ENCODE measurements at places on chromosomes 1 and 21.

DNA sequence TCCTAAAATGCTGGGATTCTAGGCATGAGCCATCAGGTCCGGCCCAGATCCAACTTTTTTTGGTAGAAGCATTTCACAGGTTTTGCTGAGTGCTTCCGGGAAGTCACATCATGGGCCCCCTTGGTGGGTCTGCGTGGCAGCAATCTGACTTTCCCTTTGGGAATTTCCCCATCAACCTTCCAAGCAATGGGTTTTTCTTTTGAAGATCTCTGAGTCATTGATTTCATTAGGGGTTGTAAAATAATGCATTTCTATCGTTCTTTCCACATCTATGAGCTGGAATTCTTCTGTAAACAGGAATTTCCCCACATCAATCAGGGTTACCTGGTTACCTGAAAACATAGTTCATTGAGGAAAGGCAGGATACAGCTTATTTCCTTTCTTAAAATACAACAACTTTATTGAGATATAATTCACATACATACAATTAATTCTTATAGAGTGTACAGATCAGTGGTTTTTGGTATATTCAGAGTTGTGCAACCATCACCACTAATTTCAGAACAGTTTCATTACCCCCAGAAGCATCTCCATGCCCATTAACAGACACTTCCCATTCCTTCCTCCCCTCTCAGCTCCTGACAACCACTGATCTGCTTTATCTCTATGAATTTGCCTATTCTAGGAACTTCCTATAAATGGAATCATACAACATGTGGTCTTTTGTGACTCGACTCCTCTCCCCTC lies 9.9 kb upstream of the ZBTB17 start:
- H3K27me3 ChIP-seq: no peaks in the 10 kb centered on the region
- no peak for DNase-seq
- no peak overlapping the region for H3K27ac ChIP-seq
- no peaks in the 10 kb centered on the region for H3K4me1 ChIP-seq

GRCh38 chr1:30743584-30744059 lies 14.0 kb downstream of the LAPTM5 start:
- H3K36me3 ChIP-seq: no peaks in the 10 kb centered on the region
- peaks cover 28% of the 10 kb centered on the region for H3K4me1 ChIP-seq
- no peak overlapping the region for H3K4me3 ChIP-seq
- H3K27me3 ChIP-seq: no peaks in the 10 kb centered on the region
- no peak overlapping the region for H3K27ac ChIP-seq

GRCh38 chr1:36386265-36387140 lies 779 bp upstream of the STK40 start:
- 0 out of 2 replicates have a peak, but pooled peaks cover 4% of the 10 kb centered on the region for H3K36me3 ChIP-seq
- H3K27ac ChIP-seq: peak overlapping the region; percentile 80
- H3K4me3 ChIP-seq: peak overlapping the region; percentile 39

- H3K4me3 ChIP-seq: no peak overlapping the region
- no peak overlapping the region for H3K27ac ChIP-seq
- no peaks in the 10 kb centered on the region for H3K4me1 ChIP-seq
- no peaks in the 10 kb centered on the region for H3K36me3 ChIP-seq
These were observed 82.2 kb upstream of the ATP1B1 start for GRCh38 chr1:169024255-169024654.

GRCh38 chr1:173224949-173225348 lies 17.8 kb upstream of the TNFSF4 start:
- H3K4me3 ChIP-seq: no peak overlapping the region
- no peak for DNase-seq
- H3K27ac ChIP-seq: no peak overlapping the region

GRCh38 chr1:97849345-97850340 lies 71.2 kb downstream of the DPYD start:
- H3K4me3 ChIP-seq: no peak overlapping the region
- no peaks in the 10 kb centered on the region for H3K27me3 ChIP-seq
- peaks cover 21% of the 10 kb centered on the region for H3K4me1 ChIP-seq

DNA sequence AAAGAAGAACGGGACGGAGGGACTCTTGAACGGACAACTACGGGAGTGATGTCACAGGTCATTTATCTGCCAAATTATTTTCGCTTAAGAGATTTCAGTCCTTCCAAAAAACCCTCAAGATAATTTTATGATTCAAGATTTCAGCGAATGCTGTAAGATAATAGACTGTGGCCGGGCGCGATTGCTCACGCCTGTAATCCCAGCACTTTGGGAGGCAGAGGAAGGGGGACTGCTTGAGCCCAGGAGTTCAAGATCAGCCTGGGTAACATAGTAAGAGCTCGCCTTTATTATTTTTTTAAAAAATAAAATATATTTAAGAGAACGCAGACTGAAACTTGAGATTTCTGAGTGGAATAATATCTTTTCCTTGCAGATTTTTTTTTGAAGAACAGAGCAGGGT lies 609 bp downstream of the RWDD2B start:
- H3K27ac ChIP-seq: peak overlapping the region; percentile 43
- H3K27me3 ChIP-seq: no peaks in the 10 kb centered on the region
- no peak for DNase-seq
- peak overlapping the region; percentile 73 for H3K4me3 ChIP-seq
- H3K4me1 ChIP-seq: no peaks in the 10 kb centered on the region

GRCh38 chr1:98468111-98468717 lies 193.3 kb upstream of the SNX7 start:
- H3K27ac ChIP-seq: no peak overlapping the region
- H3K4me1 ChIP-seq: peaks cover 4% of the 10 kb centered on the region
- no peaks in the 10 kb centered on the region for H3K27me3 ChIP-seq
- DNase-seq: no peak
- H3K4me3 ChIP-seq: no peak overlapping the region

DNA sequence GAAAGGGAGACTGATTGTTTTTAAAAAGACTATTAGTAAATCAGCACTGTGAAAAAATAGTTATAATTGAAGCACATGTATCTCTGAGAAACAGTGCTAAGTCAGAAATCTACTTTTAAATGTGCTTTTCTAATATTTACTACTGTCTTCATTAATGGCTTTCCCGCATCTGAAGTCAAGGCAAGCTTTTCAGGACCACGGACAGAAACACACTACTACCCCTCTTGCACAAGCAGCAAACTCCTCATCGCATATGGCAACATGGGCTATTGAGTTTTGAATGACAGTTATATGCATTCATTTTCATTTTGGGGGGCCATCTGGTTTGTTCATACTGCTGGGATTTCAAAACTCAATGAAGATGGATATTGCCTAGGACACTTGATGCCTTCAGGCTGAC lies 433.4 kb upstream of the CAMK1G start:
- H3K4me1 ChIP-seq: no peaks in the 10 kb centered on the region
- H3K27me3 ChIP-seq: no peaks in the 10 kb centered on the region
- no peak for DNase-seq
- H3K27ac ChIP-seq: no peak overlapping the region
- no peak overlapping the region for H3K4me3 ChIP-seq

GRCh38 chr1:222781251-222781650 lies 33.6 kb upstream of the DISP1 start:
- DNase-seq: no peak
- no peak overlapping the region for H3K27ac ChIP-seq
- H3K4me3 ChIP-seq: no peak overlapping the region
- H3K36me3 ChIP-seq: no peaks in the 10 kb centered on the region
- no peaks in the 10 kb centered on the region for H3K27me3 ChIP-seq

DNA sequence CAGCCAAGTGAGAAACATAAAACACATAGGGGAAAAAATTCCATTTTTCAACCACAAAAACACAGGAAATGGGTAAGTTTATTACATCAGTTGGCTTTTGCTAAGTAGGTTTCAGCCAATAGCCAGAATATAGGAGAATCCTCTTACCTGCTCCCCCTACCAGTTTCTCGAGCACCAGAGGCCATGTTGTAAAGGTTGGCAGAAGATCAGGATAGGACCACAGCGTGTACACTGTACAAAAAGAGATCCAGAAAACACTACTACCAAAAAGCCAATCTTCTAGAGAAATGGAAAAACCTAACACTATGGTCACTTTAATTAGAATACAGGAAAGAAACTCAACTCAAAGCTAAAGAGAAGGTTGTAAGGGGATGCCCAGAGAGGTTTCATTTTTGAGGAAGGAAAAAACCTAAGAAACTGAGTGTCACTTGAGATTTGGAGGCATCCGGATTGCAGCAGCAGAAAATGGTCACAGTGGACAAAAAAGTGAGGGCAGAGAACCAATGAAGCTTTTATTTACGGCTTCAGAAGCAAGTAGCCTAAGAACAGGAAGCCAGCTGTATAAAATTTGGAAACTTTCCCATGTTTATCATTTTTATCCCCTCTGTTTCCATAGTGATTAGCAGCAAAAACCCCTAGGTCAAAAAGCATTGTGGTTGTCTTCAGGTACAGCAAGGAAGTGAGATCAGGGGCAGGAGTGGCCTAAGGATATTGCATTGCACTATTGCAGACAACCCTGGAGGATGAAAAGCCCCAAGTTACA lies 2.9 kb downstream of the EIF2D start:
- no peak overlapping the region for H3K27ac ChIP-seq
- H3K4me1 ChIP-seq: no peaks in the 10 kb centered on the region
- no peak overlapping the region for H3K4me3 ChIP-seq

DNA sequence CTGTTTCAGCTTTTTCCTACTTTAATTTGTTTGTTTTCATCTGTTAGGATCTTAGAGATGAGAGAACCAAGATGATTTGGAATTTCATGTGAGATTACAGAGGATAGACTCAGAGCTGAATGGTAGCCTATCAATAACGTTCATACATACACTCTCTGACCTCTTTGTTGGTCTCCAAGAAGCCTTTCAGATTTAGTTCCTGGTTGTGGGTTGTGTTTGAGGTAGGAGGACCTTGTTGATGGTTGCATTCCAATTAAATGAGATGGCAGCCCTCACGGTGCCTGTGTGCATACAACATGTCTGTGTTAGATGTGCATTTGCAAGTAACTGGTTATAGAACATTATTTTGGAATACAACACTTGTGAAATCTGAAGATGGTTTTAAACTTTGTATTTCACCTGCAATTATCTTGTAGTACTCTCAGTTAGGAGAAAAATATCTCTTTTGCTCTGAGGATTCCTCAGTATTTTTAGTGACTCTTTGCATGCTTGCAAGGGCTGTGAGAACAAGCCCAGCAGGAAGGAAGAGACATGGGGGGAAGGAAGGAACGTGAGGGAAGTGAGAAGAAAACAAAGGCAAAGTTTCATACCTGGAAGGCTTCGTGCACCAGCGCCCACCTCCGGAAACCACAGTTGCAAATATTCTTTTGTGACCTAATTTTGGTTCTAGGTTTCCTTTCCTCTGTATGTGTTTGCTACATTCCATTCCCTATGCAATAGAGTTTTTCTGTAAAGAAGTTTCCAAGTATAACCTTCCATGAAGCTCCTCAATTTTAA lies 291.8 kb downstream of the DISC1 start:
- H3K4me1 ChIP-seq: no peaks in the 10 kb centered on the region
- H3K4me3 ChIP-seq: no peak overlapping the region
- H3K27ac ChIP-seq: no peak overlapping the region
- no peaks in the 10 kb centered on the region for H3K36me3 ChIP-seq

DNA sequence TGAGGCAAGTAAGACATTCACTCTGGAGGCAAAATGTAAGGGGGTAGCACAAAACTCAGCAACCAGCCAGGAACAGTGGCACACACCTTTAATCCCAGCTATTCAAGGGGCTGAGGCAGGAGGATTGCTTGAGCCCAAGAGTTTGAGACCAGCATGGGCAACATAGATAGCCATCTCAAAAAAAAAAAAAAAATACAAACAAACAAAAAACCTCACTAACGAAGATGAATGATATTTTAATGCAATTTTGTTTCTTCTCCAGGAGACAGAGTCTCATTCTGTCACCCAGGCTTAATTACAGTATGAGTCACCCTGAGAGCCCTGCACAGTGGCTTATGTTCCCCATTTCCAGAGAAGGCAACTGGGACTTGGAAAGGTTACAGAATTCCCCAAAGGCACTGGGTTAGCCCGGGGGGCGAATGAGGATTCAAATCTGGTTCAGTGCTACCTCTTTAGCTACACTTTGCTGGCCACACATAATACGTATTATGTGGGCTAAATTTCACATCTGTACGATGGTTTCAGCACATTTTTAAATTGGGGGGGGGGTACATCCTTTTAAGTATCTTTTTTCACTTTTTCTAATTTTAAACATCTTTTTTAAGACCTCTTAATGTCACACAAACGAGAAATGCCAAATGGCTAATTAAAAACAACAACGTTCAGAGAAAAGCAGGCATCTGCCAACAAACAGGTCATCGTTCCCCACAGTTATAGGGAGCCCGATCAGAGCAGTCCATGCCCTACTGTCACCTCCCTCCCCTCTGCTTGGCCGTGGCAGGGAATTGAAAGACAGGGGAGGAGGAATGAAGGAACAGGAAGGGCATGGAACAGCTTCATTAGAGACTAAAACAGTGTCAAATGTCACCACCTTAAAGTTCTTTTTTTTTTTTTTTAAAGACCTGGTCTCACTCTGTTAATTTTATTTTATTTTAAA lies 3.5 kb downstream of the CELA2A start:
- no peak for DNase-seq
- H3K4me1 ChIP-seq: peaks cover 8% of the 10 kb centered on the region
- no peak overlapping the region for H3K4me3 ChIP-seq

DNA sequence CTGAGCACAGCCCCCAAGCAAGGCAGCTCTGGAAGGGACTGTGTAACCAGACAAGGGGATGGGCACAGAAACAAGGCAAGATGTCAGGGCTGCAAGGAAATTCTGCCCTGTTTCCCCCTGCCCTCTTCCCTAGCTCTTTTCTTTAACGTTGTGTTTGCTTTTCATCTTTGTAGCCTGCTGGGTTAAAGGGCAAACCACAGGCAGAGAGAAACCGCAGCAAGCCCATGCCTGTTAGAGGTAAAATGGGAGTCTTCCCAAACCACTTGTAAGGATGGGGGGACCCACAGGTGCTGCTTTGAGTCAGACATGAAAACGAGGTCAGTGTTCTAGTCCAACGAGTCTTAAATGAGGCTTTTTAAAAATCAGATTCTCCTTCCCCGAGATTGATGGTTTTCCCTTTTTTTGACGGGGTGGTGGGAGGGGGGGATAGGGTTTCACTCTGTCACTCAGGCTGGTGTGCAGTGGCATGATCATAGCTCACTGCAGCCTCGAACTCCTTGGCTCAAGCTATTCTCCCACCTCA lies 13.3 kb downstream of the TGFBR3 start:
- H3K4me3 ChIP-seq: no peak overlapping the region
- DNase-seq: peak; percentile 72
- H3K27ac ChIP-seq: peak overlapping the region; percentile 54
- H3K4me1 ChIP-seq: peaks cover 14% of the 10 kb centered on the region

GRCh38 chr21:17139696-17140095 lies 373.1 kb upstream of the CXADR start:
- no peaks in the 10 kb centered on the region for H3K27me3 ChIP-seq
- H3K36me3 ChIP-seq: no peaks in the 10 kb centered on the region
- no peaks in the 10 kb centered on the region for H3K4me1 ChIP-seq
- no peak overlapping the region for H3K4me3 ChIP-seq
- DNase-seq: no peak

GRCh38 chr1:10708757-10709156 lies 87.7 kb downstream of the CASZ1 start:
- no peaks in the 10 kb centered on the region for H3K27me3 ChIP-seq
- no peak for DNase-seq
- no peak overlapping the region for H3K4me3 ChIP-seq
